ENCODE measurements at places on chromosomes 16 and 17.

GRCh38 chr16:68275611-68276191, 11.4 kb downstream of the SLC7A6 start:
- no peak for DNase-seq

GRCh38 chr16:72502594-72503005, 330.6 kb upstream of the PMFBP1 start:
- no peak for DNase-seq

- DNase-seq = no peak
Measured at GRCh38 chr16:86095131-86095752, 196.3 kb downstream of the IRF8 start.

DNA sequence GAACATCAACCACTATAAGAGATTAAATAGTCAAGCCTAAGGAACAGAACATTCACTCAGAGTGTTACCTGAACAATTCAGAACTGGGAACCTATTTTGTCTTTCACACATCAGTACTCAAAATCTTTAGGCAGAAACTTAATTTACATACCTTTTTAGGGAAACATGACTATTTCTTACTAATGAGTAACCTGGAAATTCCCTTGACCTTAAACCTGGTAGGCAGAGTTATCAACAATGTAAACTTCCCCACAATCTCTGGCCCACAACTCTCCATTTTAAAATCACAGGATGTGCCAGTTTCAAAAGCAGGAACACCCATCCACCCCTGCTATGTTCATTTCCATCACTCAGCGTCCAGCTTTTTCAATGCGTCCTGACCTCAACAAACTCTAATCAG, 132.9 kb upstream of the ANKFN1 start:
- DNase-seq = no peak

DNA sequence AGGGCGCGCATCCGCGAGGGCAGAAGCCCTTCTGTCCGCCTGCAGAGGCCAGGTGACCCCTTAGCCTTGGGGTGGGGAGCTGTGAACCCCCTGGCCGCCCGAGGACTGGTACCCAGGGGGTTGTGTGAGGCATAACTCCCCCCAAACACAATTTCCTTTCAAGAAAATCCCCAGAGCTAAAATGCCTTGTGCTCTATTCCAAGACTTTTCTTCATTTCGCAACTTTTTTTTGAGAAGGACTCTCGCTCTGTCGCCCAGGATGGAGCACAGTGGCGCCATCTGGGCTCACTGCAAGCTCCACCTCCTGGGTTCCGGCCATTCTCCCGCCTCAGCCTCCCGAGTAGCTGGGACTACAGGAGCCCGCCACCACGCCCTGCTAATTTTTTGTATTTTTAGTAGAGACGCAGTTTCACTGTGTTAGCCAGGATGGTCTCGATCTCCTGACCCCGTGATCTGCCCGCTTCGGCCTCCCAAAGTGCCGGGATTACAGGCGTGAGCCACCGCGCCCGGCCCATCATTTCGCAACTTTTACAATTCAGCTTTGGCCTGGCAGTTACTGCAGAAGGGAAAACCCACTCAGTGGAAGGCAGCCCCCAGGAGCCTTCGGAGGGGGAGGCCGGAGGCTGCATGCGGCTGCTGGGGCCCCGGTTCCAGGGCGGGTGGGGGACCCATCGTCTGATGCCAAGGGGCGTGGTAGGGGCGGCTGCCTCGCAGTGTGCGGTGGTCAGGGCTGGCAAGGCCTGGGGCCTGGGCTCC, 963 bp upstream of the APRT start:
- DNase-seq = no peak

DNA sequence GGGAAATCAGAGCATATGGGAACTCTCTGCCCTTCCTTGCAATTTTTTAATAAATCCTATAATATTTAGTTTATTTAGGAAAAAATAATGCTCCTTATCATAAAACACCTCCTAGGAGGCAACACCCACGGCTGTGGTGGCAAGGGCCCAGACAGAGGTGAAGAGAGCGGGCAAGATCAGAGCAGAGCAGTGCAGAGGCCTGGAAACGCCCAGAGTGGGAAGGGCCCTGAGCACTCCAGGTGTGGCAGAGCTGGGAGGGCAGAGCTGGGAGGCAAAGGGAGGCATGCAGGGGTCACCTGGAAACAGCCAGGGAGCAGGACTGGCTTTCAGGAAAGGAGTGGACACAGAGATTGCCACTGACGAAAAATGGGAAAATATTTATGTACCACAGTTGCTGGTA, 17.3 kb downstream of the FBXO31 start:
- DNase-seq = no peak

DNA sequence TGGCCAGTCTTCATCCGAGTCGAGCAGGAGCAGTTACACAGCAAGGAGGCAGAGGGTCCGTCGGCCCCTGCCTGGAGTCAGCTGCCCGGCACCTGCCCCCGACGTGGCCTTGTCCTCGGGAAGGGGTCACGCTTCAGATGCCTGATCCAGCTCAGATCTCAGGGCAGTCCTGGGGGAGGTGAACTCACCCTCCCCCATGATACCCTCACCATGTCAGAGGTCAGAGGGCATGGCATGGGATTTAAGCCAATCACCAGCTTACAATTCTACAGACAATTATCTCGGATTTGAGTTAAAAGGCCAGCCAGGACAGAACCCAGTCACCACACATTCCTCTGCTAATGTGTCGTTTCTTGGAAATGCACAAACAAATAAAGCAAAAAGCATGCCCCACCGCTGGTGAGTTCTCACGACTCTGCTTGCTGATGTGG, 211.3 kb downstream of the FOXL1 start:
- DNase-seq = no peak
